ENCODE measurements at places on chromosomes 2 and 18.

GRCh38 chr2:586641-587076 is 90.5 kb downstream of the TMEM18 start:
- no peak for DNase-seq

DNA sequence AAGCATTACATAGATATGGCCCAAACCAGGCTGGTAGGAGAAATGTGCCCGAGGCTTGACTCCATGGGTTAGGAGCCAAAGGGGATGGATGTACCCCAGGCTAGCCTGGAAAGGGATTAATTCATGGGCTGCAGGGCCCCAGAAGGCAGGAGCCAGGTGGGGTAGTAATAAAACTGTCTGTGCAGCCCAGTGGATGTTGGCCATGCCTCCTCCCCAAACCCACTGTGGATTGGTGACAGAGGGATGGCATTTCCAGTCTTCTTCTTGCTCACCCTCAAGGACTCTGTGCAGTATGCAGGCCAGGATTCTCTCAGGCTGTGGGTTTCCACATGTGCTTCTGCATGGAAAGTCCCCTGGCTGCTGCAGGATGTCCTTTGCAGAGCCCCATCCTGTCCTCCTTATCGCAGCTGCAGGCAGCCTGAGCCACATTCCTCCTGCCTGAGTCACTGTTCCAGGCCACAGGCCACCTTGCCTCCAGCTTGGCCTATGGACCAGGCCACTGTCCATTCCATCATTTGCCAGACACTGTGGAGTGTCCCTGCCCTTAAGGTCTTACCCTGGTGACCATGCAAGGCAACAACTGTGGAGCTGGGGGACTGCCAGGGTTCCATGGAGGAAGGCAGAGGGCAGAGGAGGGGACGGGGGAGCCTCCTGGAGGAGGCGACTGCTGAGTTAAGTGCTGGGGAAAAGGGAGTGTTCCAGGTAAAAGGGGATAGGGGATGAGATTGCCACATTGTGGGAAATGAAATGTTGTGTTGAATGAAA is 38.9 kb downstream of the INO80C start:
- DNase-seq, result peak; percentile 16

- no peak for DNase-seq
Observed at GRCh38 chr2:175842996-175843395, 159.1 kb downstream of the LNPK start.

DNA sequence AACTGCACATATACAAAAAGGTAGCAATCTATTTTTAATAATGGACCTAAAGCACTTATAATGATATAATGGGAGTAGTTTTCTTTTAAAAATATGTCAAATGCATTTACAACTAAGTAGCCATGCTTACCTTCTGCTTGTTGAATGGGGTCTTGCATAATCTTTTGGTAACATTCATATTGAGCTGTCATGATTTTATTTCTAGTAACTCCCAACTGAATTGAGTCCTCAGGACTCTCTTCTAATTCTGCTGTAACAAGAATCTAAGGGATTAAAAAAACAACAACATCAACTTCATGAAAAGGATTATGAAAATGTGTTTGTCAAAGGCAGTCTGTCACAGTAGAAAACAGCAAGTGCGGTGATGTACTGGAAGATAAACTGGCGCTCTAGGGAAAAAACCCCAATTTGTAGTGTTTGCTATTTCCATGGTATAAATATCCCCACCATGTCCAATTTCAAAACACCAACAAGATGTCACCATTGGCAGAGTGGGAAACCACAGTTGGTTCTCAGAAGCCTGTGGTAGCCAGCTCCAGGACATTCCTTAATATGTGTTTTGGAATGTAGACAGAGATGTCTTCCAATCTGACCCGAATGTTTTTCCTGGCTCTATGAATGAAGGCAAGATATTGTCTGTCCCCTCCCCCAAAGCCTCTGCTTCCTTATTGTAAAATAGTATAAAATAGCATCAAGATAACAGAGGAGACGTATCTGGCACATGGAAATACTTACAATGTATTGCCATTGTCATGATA is 64.8 kb downstream of the CALCRL start:
- no peak for DNase-seq

DNA sequence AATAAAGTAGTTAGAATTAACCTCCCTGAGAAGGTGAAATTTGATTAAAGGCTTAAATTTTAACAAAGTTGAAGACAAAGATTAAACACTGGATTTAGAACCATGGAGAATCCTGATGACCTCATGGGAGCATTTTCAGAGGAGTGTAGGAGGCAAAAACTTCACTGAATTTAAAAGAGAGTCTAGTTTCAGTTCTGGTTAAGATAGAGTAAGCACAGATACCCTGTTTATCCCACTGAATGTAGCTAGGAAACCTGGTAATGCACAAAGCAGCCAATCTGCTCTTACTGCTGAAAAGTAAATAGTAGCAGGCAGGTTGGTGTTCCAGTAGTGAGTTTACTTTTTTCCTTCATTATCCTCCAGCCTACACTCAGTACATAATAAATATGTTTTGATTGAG is 654.9 kb upstream of the SYT4 start:
- no peak for DNase-seq

- no peak for DNase-seq
Observed at GRCh38 chr2:21047141-21048009, 3.5 kb upstream of the APOB start.

GRCh38 chr2:233938676-233939370 is 21.6 kb downstream of the TRPM8 start:
- no peak for DNase-seq

- no peak for DNase-seq
Observed at GRCh38 chr2:31434911-31435310, 20.4 kb upstream of the XDH start.

- DNase-seq, result no peak
Observed at GRCh38 chr2:165563468-165564225, 94.1 kb downstream of the CSRNP3 start.

DNA sequence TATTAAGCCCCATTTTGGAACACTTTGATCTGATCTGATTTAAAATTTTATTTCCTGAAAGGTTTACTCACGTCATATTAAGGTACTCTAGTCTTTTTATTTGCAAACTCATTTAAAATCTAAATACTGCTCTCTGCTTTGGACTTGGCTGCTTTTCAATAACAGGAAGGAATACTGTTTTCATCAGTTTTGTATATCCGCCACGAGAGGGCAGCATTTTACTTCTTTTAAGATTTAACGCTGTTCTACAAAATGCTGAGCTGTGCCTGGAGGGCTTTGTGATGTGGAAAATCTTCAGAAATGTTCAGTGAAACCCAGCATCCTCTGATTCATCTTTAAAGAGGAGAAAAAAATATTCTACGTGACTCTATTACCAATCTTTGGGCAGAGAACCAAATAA is 37.5 kb upstream of the SLC38A11 start:
- peak; percentile 68 for DNase-seq

DNA sequence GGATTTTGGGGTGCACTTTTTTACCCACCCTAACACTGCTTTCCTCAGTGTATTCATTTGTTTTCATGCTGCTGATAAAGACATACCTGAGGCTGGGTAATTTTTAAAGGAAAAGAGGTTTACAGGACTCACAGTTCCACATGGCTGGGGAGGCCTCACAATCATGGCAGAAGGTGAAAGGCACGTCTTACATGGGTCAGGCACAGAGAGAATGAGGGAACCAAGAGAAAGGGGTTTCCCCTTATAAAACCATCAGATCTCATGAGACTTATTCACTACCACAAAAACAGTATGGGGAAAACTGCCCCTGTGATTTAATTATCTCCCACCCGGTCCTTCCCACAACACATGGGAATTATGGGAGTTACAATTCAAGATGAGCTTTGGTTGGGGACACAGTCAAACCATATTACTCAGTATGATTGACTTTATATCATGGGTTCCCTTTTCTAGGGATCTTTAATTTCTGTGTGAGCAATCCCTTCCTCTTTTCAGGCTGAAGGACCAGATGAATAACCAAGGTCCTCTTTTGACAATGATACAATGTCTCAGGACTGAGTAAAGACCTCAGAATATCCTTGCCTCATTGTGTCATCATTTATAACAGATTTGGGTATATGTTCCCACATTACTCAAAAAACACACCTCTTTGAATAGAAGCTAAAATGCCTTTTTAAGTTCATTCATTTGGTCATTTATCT is 100.1 kb upstream of the TRIB2 start:
- DNase-seq, result no peak

DNA sequence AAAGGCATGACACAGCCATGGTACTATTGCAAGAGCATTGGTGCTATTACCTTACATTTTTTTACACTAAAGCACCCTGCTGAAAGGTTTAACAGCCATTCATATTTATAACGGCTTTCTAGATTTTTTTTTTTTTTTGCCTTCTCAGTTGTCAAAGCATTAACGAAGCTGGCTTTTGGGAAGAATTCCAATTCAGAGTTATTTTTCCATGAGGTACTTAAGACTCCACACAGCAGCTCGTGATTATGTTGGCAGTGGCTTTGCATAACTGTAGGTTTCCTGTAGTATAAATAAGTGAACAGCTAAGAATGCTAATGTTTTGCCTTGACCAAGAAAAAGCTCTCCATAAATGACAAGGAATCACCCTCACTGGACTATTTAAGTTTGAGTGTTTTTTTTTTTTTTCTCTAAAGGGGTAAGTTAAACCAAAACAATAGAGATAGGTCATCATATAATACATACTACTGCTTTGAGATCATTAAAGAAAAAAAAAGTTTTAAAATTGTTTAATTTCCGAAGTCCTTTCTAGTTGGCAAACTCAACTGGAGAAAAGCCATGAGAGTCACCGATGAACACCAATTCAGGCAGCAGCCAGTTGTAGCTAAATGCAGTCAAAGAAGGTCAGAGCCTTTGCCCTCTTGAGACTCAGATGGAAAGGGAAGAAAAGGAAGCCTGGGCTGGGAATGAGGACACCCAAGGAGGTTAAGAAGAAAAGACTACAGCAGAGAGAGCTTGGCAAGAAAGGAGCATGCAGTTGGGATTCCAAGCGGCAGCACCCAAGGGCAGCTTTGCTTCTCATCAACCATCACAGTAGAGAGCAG is 187.4 kb upstream of the NCKAP5 start:
- peak; percentile 82 for DNase-seq

GRCh38 chr18:10194592-10194991 is 259.8 kb upstream of the APCDD1 start:
- no peak for DNase-seq

DNA sequence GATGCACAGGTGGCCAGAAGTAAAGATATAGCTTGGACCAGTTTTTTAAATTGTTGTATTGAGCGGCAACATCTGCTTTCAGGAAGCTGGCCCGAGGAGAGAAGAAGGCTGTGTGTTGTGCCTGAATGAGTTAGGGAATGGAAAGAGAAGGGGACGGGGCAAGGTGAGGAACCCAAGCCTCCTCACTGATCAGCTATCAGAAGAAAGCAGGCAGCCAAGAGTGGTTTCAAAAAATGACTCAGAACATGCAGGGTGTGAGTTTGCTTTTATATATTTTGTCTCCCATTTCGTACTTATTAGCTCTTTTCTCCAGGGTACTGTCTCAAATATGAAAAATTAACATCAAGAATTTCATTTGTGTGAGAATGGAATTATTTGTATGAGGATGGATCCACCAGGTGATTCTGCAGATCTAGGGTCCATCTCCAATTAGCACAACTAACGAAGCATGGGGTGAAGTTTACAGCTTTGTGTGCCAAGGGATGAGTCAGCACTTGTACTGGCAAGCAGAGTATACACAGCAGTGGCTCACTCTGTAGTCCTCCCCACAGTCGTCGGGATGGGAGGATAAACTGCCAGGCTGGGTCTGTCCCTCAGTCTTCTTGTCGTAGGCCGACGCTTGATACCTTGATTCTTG is 175.7 kb downstream of the PIEZO2 start:
- no peak for DNase-seq

DNA sequence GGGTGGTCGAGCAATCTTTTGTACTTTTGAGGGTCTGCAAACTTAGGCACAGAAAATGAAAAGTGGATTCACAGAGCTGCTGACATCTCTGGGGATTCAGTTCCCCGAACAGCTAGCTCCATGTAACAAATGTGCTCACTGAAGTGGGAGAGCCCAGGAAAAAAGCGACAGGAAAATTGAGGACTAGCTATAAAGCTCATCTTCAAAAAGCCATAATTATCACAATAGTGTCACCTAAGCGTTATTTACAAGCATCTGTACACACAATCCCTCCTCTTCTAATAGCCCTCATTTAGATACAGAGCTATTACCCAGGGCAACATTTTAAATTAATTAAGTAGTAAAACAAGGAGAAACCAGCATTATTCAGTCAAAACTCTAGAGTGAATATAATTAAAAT is 36.1 kb downstream of the RNF152 start:
- DNase-seq, result no peak

All from fibroblast of the conjunctiva (primary cell).